ENCODE measurements at places on chromosomes 5 and 9. TPM values are rescaled to one million over a fixed set of nuclear protein-coding genes. Genes with fewer than 3 reads are reported as not detected.
A peak's percentile ranks its signal among the peaks of the same experiment; 100 is the strongest.

The CDHR2 gene
- total RNA-seq: not detected

The ARL14EPL gene
- not detected for total RNA-seq

The SOX30 gene
- total RNA-seq: not detected

The TAF1L gene
- total RNA-seq: not detected

The ZDHHC11B gene
- not detected for total RNA-seq

The MSMP gene
- not detected for total RNA-seq

The SIGMAR1 gene
- total RNA-seq: 76.7 TPM

The FOXI1 gene
- not detected for total RNA-seq

The ADAMTS12 gene
- total RNA-seq: 54.8 TPM

- DNase-seq: no peak
Observed at GRCh38 chr5:176542135-176542595, 5.0 kb upstream of the RNF44 start.

DNA sequence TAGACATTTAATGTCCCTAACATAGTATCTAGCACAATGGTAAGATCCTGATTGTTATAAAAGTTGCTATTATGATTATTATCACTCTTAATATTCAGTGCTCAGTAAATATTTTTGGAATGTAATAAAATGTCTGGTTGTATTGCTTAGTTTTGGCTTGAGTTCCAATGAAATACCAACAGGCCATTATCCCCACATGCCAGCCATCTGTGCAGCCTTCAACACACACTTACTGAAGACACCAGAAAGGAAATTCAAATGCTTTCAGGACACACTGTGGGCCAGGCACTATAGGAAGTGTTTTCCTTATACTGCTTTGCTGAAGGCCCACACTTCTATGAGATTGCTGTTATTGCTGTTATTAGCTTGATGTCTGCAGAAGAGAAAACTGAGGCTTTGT lies 157.5 kb downstream of the TRIM32 start:
- no peak for DNase-seq

- DNase-seq: no peak
Observed at GRCh38 chr9:128595471-128595870, 43.1 kb downstream of the SPTAN1 start.

GRCh38 chr5:32984851-32985610 lies 273.9 kb downstream of the NPR3 start:
- no peak for DNase-seq

- DNase-seq: no peak
Observed at GRCh38 chr5:136242136-136242535, 49.2 kb upstream of the SMIM32 start.

- DNase-seq: peak; percentile 61
Observed at GRCh38 chr9:98080326-98080725, 23.8 kb downstream of the NANS start.

DNA sequence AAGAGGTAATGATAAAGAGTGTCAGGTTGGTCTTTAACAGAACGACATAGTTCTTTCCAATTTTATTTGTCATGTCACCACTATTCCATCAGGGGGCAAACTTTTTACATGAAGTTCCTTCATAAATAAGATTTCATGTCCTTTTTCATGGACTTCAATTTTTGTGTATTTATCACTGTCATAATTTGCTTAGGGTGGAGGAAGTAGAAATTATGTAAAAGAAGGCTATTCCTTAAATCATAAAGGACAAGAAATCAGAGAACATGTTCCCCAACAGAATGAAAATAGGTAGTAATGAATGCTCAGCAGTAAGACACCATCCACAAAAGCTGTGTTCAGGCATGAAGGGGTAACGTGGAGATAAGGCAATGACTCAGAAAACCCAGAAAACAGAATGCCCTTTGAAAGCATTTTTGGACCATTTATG lies 72.7 kb downstream of the ZFAND5 start:
- DNase-seq: peak; percentile 66

GRCh38 chr5:64569858-64570257 lies 64.0 kb downstream of the RGS7BP start:
- no peak for DNase-seq

DNA sequence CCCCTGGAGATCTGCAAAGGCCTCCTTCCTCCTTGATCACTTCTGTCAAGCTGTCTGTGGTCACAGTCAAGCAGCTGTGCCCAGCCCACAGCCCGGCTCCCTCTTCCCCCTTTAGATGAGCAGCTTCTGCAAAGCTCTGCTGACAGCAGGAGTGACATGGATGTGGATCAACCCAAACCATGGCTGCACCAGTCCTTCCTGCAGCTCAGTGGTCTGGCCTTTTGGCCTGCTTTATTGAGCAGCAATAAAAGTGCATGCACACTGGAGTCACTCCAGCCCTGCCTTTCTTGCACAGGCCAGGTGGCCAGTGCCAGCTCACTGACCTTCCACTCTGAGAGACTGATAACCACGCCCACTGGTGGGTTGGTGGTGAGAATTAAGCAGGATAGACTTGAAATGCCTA lies 91.3 kb upstream of the OTULINL start:
- peak; percentile 43 for DNase-seq

DNA sequence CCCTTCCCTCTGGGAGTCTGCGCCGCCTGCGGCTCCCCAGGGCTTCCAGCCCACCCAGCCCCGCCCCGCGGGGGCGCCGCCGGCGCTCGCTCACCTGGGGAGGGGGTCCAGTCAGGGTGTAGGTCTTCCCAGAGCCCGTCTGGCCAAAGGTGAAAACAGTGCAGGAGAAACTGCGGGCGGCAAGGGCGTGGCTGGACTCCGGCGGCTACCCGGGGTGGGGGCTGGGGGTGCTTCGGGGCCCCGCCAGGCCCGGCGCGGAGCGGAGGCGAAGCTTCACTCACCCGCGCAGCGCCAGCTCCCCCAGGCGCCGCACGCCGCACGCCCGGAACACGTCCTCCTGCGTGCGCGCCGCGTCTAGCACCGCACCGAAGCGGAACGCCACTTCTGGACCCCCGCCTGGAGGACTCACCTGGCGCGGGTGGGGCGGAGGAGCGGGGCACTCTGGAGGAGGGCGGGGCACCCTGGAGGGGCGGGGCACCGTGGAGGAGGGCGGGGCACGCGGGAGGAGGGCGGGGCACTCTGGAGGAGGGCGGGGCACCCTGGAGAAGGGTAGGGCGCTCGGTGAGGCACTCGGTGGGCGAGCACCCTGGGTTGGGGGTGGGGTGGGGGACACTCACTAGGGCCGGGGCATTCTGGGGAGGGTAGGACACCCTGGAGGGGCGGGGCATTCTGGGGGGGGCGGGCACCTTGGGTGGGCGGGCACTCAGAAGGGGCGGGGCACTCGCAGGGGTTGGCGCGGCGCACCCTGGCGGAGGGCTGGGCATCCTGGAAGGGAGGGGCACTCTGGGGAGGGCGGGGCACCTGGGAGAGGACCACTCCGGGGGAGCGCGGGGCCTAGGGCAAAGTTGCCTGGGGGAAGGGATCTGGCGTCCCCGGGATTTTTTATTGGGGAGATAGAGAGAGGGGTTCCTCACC lies 814 bp downstream of the KIF12 start:
- DNase-seq: no peak

DNA sequence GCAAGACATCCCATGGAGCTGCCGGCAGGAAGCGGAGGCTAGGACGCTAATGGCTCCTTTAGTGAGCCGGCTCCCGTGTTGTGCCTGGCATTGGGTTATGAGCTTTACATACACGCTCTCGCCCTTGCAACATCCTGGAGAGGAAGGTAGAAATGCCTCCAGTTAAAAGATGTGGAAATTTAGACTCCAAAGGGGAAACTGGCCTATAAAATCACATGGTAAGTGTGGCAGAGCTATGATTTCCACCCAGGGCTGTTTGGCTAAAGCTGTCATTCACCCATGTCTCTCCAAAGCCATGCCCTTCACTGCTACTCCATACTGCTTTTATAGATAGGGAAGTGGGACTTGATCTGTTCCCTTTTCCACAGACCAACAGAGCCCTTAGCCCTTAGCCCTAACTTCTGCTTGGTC lies 5.2 kb downstream of the GM2A start:
- no peak for DNase-seq

- DNase-seq: no peak
Observed at GRCh38 chr5:65707663-65708062, 14.2 kb downstream of the SGTB start.

- peak; percentile 61 for DNase-seq
Observed at GRCh38 chr9:95107001-95107749, 210.3 kb downstream of the FANCC start.

DNA sequence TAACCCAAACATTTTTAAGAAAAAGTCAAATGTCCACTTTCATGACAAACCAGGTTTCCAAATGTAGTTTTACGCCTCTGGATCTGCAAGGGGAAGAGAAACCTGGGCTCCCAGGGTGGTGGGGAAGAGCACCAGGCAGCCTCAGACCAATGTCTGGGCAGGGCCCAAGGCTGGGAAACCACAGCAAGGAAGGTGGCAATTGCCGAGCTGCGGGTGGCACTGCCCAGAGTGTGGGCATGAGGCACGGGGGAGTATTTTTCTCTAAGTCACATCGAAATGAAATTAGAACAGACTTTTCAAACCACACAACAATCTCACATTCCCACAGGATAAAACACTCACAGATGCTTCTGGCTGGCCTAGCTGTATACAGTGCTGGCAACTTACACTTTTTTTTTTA lies 32.6 kb upstream of the RASGEF1C start:
- DNase-seq: no peak

DNA sequence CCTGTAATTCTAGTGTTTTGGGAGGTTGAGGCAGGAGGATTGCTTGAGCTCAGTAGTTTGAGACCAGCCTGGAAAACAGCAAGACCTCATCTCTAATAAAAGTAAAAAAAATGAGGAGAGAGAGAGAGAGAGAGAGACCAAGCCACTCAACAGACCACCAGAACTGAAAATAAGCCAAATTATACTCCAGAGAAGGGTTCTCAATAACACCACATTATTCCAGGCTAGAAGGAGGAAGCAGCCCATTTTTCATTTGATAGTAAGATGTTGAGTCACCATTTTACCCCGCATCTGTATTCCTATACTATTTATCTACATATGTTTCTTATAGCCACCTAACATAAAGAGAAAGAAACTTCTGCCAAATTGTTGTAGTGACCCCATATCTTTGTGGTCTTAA lies 134.8 kb downstream of the PCSK5 start:
- no peak for DNase-seq

GRCh38 chr5:58922461-58923171 lies 339.7 kb downstream of the RAB3C start:
- no peak for DNase-seq

DNA sequence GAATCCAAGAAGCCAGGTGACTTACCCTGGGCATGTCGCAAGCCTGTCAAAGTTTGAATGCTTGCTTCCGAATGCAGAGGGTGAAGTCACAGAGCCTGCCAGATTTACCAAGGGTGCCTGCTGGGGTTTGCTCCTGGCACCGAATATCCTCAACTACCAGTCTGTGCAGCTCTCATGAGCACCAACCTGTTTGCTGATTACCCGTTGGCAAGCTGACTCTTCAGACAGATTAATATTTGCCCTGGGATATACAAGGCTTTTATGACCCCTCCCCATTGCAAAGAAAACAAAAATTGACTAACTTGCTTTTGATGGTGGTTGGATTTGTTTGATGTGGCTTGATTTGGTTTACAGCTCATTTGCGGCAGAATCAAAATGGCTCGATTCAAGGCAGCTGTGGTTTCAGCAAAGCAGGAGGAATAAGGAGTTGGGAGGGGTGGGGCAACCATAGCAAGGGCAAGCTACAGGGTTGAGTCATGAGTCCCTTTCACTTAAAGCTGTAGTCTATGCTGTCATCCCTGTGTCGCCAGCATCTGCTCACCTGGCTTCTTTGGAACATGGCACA lies 82.3 kb upstream of the AGXT2 start:
- DNase-seq: no peak

GRCh38 chr5:146233441-146233840 lies 30.0 kb downstream of the RBM27 start:
- no peak for DNase-seq

DNA sequence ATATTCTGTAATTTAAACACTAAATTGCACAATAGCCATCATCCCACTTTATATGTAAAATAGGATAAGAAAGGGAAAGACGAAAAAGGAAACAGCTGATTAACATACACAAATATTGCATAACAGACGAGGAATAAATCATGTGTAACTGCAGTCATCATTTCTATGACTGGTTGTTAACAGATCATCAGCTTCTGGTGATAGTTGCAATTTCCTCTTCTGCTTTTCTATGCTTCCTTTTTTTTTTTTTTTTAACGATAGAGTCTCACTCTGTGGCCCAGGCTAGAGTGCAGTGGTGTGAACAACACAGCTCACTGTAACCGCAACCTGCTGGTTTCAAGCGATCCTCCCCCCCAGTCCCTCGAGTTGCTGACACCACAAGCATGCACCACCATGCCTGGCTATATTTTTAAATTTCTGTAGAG lies 22.5 kb upstream of the JAKMIP2 start:
- peak; percentile 6 for DNase-seq

GRCh38 chr9:129596541-129597331 lies 24.2 kb downstream of the C9orf50 start:
- DNase-seq: peak; percentile 92
